ENCODE measurements at places on chromosomes 6 and 20.

GRCh38 chr20:53870426-53871315 lies 199.7 kb downstream of the BCAS1 start:
- no peak for DNase-seq

GRCh38 chr6:52283111-52283510 lies 1.4 kb downstream of the MCM3 start:
- no peak for DNase-seq

DNA sequence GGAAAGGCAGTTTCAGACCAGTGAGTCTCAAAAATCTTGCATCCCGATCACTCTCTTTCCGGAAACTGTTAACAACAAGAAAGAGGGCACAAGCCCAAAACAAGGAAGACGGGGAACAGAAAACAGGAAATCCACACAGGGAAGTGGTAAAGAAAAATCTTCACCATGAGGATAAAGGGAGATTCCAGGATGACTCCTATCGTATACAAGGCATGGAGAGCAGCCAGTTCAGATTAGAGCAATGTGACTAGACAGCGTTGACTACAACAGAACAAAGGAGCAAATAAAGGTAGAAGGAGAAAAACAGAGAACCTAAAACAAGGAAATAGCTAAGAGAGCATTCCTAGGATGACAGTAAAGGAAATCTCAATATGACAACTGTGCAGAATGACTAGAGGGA lies 26.5 kb downstream of the VNN1 start:
- DNase-seq, result no peak

DNA sequence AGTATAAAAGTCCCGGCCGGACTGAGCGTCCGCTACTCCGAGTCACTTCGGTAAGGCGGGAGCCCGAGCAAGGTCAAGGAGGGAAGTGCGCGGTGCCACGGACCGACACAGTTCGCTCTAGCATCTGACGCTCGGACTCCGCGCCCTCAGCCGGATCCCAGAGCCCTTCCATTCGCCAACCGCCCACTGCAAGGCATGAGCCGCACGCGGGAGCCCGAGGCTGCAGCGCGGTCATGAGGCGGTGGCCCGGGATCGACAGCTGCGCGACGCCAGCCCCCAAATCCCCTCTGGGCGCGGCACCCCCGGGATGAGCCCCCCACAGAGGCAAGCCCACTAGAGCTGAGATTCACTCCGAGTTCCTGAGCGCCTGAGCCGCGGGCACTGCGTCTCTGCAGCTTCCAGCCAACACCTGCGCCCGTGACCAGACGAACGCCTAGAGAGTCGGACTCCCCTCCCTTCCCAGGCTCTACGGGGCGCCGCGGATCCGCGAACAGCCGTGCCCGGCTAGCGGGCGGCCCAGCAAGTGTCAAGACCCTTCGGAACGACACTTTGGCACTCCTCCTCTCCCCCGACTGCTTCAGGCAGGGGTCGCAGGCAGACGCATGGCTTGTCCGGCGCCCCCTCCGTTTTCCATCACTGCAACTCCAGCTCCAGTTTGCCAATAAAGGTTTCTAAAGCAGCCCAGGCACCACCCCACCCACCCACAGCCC lies 725 bp upstream of the ISM1 start:
- peak; percentile 10 for DNase-seq

DNA sequence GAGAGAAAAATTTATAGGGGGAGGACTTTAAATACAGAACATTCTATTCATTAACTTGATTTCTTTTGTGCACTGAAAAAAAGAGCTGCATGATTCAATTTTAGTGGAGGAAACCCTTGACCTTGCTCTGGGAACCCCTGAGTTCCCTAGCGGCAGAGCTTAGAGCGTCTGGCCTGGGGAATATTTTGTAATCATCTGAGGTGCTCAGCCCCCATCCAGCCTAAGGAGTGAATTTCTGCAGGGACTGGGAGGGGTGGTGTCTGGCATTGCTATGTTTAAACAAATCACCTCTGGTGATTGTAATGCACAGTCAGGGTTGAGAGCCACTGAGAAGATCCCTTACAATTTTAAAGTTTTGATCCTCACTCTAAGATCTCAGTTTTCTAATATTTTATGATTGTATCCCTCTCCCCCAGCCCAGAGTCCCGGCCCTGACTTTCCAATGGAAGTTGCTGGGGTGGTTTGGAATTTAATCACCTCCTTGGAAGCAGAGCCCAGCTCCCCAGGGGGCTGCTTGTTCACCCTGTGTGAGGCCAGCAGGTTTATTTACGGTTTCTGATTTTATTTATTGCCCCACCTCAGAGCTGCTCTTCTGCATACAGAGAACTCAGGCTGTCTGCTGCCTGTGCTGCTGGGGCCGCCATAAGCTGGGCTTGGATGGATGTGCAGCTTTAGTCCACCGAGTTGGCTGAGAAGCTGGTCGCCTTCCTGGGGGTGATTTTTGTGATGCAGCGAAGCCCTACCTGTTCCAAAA lies 263.1 kb downstream of the LRFN2 start:
- no peak for DNase-seq

DNA sequence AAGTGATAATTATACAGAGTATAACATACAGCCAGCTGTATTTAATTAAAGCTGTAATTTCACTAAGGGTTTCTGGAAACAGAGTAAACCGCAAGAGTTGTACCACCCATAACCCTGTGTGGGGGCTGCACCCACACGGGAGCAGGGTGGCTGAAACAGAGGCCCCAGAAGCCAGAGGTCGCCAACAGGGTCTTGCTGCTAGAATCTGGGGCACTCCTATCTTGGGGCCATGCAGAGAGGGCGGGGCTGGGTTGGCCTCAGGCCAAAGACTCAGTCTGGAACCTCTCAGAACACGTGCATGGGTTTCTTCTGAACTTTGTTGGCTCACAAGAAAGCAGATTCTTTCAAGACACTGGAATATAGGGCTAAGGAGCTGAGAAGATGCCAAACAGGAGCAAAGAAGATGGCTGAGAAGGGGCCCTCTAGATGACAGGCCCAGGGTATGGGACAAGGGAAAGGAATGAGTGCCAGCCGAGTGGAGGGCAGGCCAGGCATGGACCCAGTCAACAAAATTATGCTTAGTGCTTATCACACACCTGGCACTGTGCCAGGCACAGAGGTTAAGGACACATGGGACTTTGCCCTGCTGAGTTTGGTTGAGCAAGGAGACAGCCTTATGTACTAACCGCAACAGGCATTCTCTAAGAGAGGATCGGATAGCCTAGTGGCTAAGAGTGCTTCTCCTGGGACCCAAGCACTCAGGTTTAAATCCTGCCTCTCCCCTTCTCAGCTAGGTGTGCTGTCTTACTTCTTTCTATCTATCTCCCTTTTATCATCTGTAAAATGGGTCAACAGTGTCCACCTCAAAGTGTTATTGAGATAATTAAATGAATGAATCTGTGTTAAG lies 96.6 kb upstream of the FOXP4 start:
- DNase-seq, result no peak

GRCh38 chr6:129657483-129657882 lies 52.5 kb downstream of the ARHGAP18 start:
- no peak for DNase-seq

DNA sequence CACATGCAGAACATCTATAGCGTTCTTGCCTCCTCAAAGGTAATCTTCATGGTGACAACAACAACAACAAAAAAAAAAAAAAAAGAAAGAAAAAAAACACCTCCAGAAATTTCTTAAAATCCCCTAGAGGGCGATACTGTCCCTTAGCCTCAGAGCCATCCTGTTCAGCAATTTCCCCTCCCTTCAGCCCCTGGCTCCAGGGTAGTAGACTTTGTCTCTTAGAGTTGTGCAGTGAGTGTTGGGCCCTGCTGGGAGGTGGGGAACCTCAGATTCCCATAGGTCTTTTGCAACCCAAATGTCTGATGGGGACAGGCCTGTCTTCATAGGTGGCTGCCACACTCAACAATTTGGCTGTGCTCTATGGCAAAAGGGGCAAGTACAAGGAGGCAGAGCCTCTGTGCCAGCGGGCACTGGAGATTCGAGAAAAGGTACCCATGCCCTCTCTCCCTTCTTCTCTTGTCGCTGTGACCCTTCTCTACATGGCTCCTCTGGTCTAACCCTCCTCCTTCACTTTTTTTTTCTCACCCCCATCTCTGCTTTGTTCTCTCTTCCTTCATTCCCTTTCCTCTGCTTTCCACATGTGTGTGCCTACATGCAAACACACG lies 6.0 kb upstream of the PTK7 start:
- DNase-seq, result no peak

DNA sequence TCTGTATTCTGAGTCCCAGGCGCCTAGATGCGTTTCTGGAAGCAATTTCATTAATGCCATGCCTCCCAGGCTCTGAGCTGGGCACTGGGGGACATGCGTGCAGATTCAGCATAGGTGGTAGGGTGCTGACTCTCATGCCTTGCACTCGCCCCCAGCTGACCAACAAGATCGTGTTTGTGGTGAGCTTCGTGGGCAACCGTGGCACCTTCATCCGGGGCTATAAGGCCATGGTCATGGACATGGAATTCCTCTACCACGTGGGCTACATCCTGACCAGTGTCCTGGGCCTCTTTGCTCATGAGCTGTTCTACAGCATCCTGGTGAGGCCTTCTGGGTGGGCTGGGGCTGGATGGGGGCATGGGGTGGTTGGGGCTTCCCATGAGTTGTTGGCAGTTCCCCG lies 21.6 kb downstream of the UQCC2 start:
- DNase-seq, result no peak

Measured in activated CD4-positive, alpha-beta T cell treated with anti-CD3 and anti-CD28 coated beads, Interleukin-2, amount 50 U/mL, for 24 hours (primary cell).